ENCODE measurements at places on chromosomes 3 and 15.

GRCh38 chr3:147210676-147211075, 195.7 kb downstream of the ZIC4 start:
- no peak for DNase-seq

- no peak for DNase-seq
Measured at GRCh38 chr3:112095731-112096130, 9.5 kb downstream of the C3orf52 start.

DNA sequence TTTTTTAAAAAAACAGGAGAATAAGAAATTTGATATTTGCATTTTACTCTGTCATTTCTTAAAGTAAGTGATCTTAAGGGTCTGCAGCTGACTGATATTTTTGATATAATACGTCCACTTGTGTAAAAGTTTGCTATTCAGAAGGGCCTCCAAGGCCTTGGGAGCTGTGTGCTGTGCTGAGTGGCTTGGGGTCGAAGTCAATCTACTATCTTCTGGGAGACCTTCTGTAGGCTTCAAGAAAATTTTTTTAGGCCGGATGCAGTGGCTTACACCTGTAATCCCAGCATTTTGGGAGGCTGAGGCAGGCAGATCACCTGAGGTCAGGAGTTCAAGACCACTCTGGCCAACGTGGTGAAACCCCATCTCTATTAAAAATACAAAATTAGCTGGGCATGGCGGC, 26.3 kb downstream of the THSD4 start:
- no peak for DNase-seq

DNA sequence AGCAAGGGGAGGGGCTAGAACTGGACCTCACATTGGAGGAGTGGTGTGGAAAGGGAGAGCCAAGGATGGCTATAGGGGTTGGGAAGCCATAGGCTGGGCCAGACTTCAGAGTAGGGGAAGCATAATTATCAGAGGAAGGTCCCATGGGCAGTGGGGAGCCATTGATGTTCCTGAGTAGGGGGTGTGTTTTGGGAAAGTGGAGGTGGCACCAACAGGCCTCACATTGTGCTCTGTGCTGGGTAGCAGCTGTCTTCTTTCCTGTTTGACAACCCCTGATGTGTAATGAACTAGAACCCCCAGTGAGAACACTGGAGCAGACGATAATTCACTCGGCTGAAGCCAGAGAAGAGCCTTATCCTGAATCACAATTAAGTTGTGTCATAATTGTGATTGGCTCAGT, 41.2 kb downstream of the SLC6A11 start:
- DNase-seq = no peak

- no peak for DNase-seq
Measured at GRCh38 chr15:88529021-88529630, 17.4 kb downstream of the DET1 start.

DNA sequence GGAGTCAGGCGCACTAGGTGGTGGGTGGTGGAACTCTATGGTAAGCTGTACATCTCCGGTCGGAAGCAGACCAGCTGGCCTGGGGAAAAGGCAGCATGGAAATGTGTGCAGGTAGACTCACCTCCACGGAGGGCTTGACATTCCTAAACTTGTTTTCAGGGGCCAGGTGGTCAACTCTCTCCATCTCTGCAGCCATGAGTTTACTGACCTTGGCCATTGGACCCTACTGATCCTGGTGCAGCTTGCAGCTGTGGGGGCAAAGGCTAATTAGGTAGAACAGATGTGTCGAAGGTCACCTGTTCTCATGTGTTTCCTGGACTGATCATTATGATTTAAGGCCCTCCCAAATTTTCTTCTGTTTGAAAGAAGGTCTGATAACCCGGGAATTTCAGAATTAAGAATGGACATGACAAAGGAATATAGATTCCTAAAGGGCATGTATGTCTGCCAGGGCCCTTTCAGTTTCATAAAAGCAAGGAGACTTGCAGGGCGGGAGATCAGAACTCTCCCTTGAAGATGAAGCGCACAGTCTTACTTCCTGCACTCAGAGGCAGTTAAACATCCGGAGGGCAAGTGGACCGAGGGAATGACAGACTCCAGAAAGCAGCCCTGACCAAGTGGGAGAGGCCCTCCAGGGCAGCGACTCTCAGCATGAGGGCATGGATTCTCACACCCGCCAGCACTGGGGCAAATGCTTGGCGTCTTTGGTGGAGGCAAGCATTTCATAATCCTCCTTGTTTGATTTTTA, 56.1 kb upstream of the CMTM7 start:
- DNase-seq = no peak

- DNase-seq = no peak
Measured at GRCh38 chr15:44087578-44088465, 107.2 kb downstream of the FRMD5 start.

GRCh38 chr15:85027033-85027380, 45.4 kb downstream of the PDE8A start:
- DNase-seq = no peak

DNA sequence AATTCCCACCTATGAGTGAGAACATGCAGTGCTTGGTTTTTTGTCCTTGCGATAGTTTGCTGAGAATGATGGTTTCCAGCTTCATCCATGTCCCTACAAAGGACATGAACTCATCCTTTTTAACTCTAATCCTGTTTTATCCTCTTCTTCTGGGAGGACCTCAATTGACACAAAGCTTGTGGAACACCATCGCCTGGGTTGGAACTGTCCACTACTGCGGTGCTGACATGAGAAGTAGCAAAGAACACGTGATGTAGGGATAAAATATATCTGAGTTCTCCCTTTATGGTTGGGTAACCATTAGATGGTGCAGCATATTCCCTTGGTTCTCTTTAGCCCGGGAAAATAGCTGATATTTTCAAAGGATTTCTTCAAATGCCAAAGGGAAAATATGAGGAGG, 105.3 kb upstream of the TOPAZ1 start:
- no peak for DNase-seq

GRCh38 chr3:19446687-19447086, 298.4 kb downstream of the KCNH8 start:
- DNase-seq = no peak

DNA sequence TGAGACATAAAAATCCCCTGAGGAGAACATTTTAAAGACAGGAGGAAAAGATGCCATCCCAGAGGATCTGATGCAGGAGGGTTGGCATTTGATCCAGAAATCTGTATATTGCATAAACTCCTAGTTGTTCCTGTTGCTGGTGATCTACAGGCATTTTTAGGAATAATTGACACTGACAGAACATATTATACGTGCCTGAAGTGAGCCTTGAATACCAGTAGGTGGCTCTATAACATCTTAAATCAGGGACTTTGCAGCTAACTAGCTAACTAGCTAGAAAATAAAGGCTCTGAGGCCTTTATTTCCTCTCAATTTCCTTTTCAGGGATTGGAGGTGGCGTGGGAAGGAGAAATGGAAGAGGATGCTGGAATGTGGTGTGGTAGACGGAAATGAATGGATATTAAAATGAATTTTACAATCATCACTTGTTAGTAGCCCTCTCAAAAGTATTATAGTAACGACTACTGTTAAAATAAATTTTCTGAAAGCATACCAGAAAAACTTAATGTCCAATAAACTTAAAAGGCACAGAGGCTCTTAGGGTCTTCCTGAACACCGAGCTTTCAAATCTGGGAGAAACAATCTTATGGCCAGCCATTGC, 73.8 kb upstream of the ZBED2 start:
- peak; percentile 71 for DNase-seq

GRCh38 chr15:91308855-91309254, 208.8 kb downstream of the SV2B start:
- DNase-seq = peak; percentile 41

DNA sequence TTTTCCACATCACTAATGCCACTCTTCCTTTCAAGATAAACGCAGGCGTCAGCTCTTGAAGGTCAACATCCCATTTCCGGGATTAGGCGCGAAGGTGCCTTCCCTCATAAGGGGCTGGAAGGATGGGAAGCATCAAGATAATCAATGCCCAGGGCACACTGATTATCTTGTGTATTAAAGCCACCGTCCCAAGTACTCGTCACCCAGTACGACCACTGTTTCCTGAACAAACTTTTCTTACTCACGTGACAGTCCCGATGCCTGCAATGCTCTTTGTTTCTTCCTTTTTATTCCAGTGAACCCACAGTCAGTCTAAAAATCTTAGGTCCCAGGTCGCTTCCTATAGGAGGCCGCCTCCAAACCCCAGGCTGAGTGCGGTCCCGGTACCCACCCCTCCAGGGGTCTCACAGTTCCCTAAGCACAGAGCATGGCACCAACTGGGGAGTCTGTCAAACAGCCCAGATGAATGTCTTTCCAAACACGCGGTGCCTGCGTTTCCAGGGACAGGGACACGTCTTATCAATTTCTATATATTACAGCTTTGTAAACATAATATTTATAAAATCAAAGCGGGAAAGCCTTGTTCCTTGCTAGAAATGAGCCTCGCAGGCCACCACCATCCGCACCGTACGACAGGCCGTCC, 589 bp downstream of the ANAPC13 start:
- DNase-seq = peak; percentile 30

DNA sequence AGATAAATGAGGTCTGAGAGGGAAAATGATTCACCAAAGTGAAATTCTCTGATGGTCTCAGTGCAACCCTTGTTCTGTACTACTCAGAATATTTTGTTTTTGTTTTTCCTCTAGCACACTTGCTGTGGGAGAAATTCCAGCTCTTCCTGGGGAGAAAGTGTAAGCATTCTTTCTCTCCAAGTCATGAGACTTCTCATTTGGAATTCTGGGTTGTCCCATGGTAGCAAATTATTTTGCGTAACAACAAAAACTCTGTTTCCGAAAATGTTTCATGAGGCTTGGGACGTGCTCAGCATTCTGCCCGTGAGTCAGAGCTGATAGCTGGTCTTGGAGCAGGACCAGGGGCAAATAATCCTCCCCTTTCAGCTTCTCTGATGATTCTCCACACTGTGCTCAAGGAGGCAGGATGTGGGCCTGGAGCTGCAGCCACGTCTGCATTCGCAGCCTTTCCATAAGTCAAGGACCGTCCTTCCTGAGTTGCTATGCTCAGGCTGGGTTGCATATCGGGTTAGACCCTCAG, 70.3 kb downstream of the SENP2 start:
- DNase-seq = no peak

GRCh38 chr3:30691944-30692343, 85.5 kb downstream of the TGFBR2 start:
- no peak for DNase-seq

DNA sequence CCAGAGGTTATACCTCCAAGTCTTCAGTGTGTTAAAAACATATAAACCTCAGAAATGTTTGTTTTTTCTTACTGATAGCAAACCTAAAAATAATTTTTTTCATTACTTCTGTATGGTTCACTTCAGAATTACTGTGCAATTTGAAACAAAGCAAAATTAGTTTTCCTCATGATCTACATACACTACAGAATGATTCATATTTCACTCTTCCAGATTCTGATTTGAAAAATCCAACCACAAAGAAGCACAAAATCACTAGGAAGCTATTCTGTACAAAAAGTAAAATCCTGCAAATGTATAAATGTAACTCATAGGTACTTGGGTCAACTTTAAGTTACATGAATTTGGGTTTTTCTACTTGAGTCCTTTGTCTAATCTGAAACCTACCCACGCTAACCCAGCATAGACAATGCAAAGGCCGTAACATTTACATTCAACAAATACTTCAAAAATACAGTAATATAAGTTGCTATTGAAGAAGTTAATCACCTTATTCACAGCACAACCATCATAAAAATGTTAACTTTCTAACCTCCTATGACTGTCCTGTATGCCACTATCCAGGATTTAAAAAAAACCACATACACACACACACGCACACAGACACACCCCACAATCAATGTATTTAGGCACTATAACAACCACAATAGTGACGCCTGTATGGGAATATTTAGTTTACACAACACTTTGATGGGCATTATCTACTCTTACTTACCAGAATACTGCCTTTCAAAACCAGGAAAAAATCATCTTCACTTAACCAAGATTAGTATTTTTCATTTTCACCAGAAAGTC, 11.5 kb downstream of the ATP13A3 start:
- DNase-seq = no peak

DNA sequence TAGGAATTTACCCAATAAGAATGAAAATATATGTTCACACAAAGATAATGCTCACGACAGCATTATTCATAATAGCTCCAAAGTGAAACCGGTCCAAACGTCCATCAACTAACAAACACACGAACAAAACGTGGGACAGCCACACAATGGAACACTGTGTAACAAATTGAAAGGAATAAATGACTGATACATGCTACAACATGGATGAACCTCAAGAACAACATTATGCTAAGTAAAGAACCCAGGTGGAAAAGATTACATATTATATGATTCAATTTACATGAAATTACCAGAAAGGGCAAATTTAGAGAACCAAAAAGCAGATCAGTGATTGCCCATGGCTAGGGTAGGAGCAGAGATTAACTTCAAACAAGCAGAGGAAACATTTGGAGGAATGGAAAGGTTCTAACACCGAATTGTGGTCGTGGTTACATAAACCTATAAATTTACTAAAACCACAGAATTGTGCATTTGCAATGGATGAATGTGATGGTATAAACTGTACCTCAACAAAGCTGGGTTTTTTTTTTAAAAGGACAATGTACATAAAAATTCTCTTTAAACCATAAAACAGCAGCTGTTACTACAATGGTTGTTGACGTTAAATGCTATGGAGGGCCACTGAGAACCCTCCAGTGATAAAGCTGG, 76.3 kb downstream of the XXYLT1 start:
- DNase-seq = peak; percentile 8

- DNase-seq = peak; percentile 59
Measured at GRCh38 chr15:58981808-58982475, 5.5 kb upstream of the RNF111 start.

DNA sequence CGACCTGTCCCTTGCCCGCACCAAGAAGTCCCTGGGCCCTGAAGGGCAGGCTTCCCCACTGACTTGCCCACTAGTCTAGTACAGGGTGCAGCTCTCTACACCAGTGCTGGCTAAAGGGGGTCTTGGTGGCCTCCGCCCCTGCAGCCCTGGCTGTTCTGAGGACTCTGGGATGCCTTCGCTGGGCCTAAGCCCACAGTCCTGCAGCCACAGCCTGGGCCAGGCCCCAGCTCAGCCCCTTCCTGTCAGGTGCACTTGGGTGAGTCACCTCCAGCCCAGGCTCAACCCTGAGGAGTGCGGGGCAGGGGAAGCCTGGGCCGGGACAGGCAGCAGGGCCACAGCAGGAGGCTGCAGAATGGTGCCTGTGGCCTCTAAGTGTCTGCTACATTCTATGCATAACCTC, 971 bp downstream of the C3orf22 start:
- no peak for DNase-seq

- no peak for DNase-seq
Measured at GRCh38 chr3:7385635-7386034, 524.7 kb downstream of the GRM7 start.

GRCh38 chr3:59480486-59480995, 430.7 kb upstream of the CFAP20DC start:
- DNase-seq = peak; percentile 82

DNA sequence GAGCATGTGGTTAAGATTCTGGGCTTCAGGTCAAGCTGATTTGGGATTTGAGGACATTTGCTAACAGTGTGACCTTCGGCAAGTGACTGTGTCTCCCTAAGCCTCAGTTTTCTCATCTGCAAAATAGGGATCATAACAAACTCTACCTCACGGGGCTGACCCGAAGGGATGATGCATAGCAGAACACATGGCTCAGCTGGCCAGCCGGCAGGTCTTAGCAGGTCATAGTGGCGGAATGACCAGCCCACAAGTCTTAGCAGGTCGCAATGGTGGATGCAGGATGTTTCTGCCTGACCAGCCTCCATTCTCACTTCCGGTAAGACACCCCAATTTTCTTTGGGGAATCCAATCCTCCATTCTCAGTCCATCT, 63.3 kb downstream of the IQSEC1 start:
- DNase-seq = no peak

Data from activated CD4-positive, alpha-beta T cell treated with anti-CD3 and anti-CD28 coated beads, Interleukin-10, Interleukin-2, amounts not matched to agents 100 ng/mL and 50 ng/mL, durations not matched to agents 16 hours and 8 hours (primary cell).